Sciatic nerve (tissue), 2 donors: ENCODE measurements at places on chromosomes 3 and 15. TPM values are rescaled to one million over a fixed set of nuclear protein-coding genes. Genes with fewer than 3 reads are reported as not detected.

DNA sequence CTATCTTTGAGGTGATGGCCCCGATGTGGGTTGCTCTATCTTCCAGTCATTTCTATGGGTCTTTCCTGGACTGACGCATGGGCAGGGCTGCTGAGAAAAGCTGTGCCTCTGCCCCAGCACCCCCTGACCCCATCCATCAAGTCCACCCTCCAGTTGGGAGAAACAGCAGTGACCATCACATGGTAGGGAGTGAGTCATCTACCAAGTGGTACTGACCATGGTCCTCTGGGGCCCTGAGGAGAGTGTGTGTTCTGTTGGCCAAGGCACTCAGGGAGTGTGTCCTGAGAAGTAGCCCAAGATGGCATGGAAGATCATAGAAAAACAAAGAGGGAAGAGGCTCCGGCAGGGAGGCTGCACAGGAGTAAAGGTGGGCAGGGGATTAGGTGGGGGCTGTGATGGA lies 1.6 kb upstream of the DNAH1 start:
- no peak for DNase-seq

DNA sequence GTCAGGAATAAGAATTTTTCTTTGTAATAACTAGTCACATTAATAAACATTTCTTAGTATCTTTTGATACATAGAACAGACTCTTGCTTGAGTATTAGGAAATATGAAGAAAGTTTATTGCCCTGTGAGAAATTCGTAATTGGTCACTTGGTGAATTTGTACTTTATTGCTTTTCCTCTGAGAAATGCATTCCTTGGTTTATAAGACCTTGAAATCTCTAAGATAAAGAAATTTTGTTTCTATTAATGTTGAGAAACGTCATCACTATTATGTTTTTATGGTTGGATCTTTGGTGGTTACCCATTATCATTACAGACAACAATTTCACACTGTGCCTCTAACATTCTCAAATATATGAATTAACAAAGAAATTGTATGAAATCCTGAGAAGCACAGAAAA lies 652.0 kb upstream of the NECTIN3 start:
- DNase-seq: no peak

GRCh38 chr15:77568014-77568972 lies 64.4 kb downstream of the LINGO1 start:
- no peak for DNase-seq

NPTN gene
- total RNA-seq: 85.5 TPM

- no peak for DNase-seq
Measured at GRCh38 chr3:175335229-175335628, 476.1 kb downstream of the NAALADL2 start.

DNA sequence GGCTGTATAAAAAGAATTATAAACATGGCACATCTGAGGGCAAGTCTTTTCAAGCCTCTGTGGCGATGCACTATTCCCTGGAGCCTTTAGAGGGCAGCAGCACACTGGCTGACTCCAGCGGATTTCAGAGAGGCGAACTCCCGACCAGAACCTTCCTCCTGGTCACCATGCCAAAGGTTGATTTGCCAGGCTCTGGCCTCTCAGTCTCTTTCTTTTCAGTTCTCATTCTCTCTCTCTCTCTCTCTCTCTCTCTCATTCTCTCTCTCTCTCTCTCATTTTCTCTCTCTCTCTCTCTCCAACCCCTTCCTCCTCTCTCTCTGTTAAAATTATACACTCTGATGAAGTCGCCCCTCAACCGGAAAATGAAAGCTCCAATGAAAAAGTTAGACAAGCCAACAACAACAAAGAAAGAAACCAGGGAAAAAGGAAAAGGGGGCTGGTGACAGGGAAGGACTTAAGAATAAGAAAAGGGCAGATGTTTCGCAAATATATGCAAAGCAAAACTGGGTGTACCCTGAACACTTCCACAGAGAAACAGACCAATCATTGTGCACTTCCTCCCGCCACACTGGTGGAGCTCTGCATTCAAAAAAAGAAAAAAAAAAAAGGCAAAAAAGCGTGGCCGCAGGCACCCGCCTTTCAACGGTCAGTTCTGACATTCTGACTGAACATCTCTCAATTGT lies 90.2 kb downstream of the TIGIT start:
- DNase-seq: peak; percentile 90

DNA sequence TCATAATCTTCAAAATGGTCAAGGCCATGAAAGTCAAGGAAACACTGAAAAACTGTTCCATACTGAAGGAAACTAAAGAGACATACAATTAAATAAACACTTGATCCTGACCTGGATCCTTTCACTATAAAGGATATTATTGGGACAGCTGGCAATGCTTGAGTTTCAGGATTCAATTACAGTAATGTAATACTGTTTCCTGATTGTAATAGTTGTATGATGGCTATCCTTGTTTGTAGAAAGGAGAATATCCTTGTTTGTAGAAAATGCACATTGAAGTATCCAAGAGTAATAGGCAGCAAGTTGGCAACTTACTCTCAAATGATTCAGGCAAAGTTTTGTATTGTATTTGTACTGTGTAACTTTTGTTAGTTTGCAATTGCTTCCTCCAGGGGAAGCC lies 4.6 kb downstream of the CIDEC start:
- no peak for DNase-seq

GRCh38 chr3:125185805-125186204 lies 26.7 kb downstream of the SLC12A8 start:
- DNase-seq: no peak

- no peak for DNase-seq
Measured at GRCh38 chr3:185959609-185960521, 22.1 kb upstream of the TRA2B start.

GRCh38 chr15:25239471-25240345 lies 199.1 kb downstream of the UBE3A start:
- peak; percentile 34 for DNase-seq

THRB gene
- 13.2 TPM for total RNA-seq

GRCh38 chr15:51776952-51777569 lies 25.7 kb downstream of the TMOD2 start:
- peak; percentile 77 for DNase-seq

DNA sequence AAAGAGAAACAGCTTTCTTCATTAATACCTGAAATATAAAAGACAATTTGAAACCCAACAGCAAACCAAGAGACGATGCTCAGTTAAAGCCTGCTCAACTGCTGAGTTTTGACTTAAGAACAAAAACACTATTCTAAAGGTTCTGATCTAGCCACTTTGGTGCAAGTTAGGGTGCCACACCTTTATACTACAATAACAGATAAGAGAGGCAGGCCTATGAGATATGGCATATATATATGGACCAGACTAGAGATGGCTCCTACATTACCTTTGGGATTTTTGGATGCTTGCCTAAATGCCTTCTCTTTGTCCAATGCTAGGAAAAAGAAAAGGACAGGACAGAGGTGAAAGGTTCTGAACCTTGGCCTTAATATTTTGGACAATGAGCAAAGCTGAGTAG lies 68.6 kb downstream of the INO80 start:
- no peak for DNase-seq

ATP11B gene
- 58.7 TPM for total RNA-seq

DNA sequence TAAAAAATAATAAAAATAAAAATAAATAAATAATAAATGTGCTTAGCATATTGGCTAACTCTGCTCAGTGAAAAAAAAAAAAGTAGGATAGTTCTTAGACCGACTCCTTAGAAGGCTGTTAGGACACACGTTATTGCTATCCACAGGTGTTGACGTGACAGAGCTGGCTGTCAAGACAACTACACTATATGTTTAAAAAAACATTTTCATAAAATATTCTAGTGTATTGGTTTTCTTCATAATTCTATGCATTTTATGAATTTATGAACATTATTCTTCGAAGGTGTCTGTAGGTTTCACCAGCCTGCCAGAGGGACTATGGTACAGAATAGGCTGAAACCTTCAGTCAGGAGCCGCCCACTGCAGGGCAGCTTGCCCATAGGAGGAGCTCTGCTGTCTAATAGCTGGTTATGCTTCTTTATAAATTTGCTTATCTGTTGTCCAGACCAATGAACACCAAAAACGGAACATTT lies 9.2 kb downstream of the TM4SF1 start:
- no peak for DNase-seq

DNA sequence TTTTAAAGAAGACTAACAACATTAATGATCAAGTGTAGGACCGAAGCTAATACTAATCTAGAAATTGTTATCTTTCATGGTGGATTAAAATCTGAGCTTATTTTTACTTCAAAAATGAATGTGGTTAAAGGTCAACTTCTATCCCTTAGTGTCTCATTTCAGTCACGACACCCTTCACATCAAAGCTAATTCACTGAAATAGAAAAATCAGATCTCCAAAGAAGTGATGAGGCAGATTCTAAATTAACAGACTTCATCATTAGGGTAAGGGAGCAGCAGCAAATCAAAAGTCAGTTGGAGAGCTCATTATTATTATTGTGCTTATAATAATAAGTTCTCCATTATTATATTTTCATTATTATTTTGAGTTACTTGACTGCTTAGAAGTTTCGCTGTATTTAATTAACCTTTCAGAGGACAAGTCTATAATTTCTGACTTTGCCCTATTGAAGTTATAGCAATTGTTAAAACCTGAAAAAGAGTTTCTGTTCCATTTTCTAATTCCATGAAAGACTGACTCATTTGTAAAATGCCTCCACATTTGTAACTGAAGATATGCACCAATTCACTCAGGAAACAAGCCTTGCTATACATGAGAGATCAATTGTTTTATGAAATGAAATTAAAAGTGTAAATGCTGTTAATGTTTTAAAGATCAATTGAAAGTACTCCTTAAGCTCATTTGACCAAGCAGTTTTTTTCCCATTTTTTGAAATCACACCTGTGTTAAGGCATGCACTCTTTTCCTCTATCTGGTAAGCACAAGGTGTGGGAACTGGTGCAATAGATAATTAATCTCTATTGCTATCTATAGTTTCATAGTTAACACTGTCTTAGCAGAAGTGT lies 23.1 kb upstream of the CMC1 start:
- no peak for DNase-seq

ARL6IP5 gene
- 116 TPM for total RNA-seq

GRCh38 chr3:183698756-183699155 lies 1.2 kb downstream of the YEATS2 start:
- no peak for DNase-seq

DNA sequence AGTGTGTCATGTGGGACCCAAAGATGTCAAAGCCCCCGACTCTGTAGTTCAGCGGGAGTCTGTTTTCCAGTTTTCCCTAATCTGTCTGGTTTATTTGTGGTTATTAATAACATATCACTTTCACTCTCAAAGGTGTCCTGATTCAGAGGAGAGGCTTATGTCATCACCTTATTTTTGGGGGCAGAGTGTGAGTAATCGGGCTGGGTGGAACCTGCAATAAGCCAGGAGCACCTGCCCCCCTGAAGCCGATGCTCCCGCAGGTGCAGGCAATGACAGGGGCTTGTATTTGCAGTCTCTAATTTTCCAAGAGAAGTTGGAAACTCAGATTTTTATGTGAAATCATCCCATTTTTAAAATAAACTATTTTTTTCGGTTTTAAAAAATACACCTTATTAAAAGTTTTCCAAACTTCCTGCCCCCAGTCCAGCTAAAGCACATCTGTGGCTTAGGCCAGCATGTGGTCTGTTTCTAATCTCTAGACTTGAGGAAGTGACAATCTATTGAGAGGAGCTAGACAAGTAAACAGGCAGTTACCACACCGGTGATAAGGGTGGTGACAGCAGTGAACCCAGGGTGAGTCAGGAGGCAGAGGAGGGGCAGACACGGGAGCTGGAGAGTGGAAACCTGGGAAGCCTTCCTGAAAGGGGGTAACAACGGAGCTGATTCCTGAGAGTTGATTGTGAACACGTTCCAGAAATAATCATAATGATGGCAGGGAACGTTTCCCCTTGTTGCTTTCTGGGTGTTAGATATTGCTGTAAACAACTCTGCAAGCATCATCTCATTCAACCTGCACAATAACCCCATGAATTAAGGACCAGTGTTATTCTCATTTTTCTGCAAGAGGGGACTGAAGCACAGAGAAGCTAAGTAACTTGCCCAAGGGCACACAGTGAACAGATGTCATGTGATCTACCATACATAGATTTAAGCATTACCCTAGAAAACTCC lies 37.2 kb downstream of the BHLHE40 start:
- DNase-seq: no peak

DNA sequence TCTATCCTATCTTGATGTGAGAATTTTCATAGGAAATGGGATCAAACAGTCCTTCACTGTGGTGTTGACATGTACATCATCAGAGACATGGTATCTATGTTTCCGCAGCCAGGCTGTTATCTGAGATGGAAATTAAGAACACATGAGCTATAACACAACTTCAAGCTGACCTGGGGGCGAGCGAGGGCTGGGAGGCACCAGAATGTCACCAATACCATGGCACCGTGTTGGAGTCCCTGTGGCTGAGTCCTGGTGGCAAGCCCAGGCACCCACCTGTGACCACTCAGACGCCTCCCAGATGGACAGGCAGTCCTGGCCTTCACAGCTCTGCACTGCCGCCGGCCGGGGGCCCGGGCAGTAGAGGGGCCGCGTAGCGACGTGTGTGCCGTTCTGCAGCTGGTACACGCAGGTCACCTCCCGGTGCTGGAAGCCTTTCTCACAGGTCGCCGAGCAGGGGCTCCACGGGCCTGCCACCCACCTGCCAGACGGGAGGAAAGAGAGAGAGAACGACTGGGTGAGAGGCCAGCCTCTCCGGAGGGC lies 263.9 kb upstream of the LYSMD4 start:
- peak; percentile 32 for DNase-seq

DNA sequence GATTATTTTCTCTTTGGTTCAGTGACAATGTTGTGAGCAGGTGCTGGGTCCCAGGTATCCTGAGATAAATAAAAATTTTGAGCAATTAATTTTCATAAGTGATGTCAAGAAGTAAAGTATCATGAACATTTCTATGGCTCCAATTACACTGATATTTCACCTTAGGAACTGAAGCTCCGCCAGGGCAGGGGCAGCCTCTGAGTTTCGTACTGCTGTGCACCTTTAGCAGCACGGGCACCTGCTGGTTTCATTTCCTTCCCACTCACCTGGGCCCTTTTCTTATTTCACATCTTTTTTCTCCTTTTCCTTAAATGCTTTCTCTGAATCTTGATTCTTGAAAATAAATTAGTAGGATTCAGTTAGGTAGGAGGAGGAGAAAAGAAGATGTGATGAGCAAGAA lies 1.2 kb upstream of the IL1RAP start:
- no peak for DNase-seq

ANKRD63 gene
- not detected for total RNA-seq

LHFPL4 gene
- not detected for total RNA-seq

SPRED1 gene
- 56.4 TPM for total RNA-seq

DNA sequence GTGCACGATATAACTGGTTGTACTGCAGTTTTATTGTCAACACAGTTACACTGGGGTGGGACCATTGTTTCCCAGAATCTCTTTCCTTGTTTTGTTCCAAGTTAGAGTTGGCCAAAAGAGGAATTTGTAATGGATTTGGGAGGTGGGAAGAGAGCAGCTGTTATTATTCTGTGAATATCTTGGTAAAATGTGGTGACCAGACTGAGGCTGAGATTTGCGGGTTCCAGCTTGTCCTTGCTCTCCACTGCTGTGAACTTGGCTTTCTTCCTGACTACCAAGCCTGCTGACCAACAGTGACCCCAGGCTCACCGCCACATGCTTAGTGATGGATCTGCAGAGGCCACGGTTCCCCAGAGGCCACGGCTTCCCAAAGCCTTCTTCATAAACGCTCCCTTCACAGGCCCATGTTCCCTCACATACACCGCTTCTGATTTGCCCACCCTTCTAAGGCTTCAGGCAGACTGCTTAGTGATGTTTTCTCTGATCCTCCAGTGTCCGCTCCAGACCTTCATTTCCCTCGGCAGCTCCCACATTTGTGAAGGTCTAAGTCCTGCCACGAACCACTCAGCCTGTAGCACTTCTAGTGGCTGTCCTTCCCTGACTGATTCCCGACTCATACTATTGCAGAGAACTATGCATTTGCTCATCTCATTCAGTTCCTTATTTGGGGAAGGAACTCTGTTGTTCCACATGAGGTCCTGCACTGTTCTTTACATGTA lies 525.5 kb upstream of the RGMA start:
- DNase-seq: no peak

GRCh38 chr3:185586686-185587039 lies 568 bp downstream of the SENP2 start:
- no peak for DNase-seq
